ENCODE measurements at places on chromosomes 4 and X.

GRCh38 chrX:70139736-70140135, 6.5 kb downstream of the IGBP1 start:
- no peak for DNase-seq

GRCh38 chr4:94369046-94369445, 26.4 kb upstream of the HPGDS start:
- no peak for DNase-seq

GRCh38 chr4:79906303-79906702, 166.7 kb downstream of the ANTXR2 start:
- no peak for DNase-seq

GRCh38 chr4:155072417-155072816, 136.0 kb upstream of the NPY2R start:
- DNase-seq = no peak

- peak; percentile 72 for DNase-seq
Measured at GRCh38 chr4:103934178-103934789, 214.5 kb upstream of the TACR3 start.

GRCh38 chr4:23897564-23898109, 7.8 kb upstream of the PPARGC1A start:
- DNase-seq = no peak

DNA sequence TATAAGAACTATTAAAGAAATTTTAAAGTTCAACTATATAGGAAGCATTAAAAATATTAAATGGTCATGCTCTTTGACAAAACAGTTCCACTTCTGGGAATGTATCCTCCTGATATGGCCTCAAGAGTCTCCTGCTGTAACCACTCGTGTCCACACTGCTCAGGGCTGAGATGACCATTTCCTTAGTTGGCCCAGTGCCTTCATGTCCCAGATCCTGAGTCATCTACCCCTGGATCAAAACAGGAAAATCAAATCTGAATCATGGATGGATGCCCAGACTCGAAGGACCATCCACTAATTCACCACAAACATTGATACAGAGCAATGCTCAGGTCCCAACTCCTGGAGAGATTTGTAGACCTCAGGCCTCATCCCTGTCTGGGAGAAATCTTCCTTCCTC, 44.7 kb downstream of the GPRASP3 start:
- peak; percentile 63 for DNase-seq

GRCh38 chr4:10381146-10381545, 76.1 kb downstream of the ZNF518B start:
- DNase-seq = no peak

DNA sequence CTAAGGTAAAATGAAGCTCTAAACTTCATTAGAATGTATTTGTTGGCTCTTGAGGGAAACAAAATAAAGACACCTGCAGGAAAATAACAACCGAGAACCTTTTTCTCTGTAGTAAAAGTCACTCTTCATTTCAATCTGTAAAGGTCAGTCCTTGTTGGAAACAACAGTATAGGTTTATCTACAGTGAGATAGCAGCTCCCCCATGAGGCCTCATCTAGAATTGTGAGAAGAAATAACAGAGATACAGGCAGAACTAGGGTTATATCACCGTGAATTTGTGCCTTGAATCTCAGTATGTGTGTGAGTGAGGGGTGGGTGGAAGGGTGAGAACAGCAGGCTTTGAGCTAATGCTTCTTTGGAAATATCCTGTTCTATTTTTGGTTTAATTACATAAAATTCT, 107.8 kb upstream of the FMR1 start:
- DNase-seq = no peak

All from kidney capillary endothelial cell (primary cell).